Stimulated activated CD8-positive, alpha-beta memory T cell treated with anti-CD3 and anti-CD28 coated beads, Interleukin-2, amount 100 ng/mL, for 1 hour (primary cell): ENCODE measurements at places on chromosomes 6 and 20.

GRCh38 chr6:1055015-1055921 lies 256.6 kb upstream of the FOXQ1 start:
- no peak for DNase-seq

GRCh38 chr6:29589423-29590048 lies 4.6 kb downstream of the OR2H2 start:
- DNase-seq = peak; percentile 17

DNA sequence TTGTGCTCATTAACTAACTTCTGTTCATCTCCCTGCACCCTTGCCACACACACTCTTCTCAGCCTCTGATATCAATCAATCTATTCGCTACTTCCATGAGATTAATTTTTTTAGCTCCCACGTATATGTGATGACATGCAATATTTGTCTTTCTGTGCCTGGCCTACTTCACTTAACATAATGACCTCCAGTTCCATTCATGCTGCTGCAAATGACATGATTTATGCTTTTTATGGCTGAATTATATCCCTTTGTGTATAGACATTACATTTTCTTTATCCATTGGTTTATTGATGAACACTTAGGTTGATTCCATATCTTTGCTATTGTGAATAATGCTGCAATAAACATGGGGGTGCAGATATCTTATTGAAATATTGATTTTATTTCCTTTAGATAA lies 50.8 kb upstream of the SPTLC3 start:
- DNase-seq = no peak

- DNase-seq = no peak
Measured at GRCh38 chr20:18857640-18858039, 44.1 kb downstream of the SCP2D1 start.

DNA sequence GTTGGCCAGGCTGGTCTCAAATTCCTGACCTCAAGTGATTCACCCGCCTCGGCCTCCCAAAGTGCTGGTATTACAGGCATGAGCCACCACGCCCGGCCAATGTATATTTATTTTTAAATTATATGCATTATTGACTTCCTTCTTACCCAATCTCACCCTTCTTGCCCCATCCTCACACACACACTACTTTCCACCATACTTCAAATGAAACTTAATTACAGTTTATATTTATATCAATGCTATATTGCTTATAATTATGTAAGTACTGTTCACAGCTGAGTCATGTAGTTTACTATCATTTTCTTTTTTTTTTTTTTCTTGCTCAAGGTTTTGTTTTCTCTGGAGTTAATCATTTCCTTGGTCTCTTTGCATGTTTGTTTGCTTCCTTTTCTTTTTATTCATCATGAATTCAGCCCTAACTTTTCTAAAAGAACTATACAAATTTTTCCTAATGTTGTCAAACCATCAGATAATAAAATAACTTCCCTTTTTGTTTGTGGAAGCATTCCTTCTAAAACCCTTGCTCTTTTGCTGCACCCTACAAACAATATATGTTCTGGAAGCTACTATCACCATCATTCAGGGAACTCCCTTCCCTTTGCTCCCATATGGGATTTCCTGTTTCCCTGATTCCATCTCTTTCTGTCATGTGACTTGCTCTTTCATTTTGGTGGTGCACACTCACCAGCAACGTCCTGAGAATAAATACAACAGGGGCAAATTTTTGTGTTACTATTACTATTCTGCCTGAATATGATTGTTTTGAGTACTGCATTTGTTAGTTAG lies 201.7 kb upstream of the SASH1 start:
- DNase-seq = no peak

DNA sequence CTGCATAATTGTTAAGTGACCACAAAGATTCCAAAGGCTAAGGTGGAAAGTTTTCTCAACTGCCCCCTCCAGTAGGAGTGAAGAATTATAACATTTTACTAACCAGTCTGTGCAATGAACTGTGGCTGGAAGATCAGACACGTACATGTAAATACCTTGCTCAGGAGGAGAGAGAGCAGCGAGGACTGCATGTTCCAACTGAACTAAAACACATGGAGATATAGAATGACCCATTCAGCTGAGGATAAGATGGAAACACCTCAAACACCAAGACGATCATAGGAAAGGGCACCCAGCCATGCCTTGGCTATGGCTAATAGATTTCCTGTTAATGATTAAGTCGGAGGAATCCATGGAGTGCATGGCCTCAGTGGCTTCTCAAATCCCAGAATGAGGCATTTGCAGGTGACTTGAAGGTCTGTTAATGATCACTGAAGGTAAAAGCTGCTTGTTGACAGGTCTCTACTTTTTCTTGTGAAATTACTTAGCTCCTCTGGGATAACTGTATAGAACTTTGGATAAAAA lies 875.6 kb downstream of the TFAP2A start:
- no peak for DNase-seq
